ENCODE measurements at places on chromosomes 16 and 17. TPM values are rescaled to one million over a fixed set of nuclear protein-coding genes. Genes with fewer than 3 reads are reported as not detected.

CHMP6 gene
- total RNA-seq = 26.0 TPM

CLEC3A gene
- not detected for total RNA-seq

KCNAB3 gene
- total RNA-seq = 1.8 TPM

BOLA2 gene
- 22.2 TPM for total RNA-seq

MILR1 gene
- total RNA-seq = 3.1 TPM
